ENCODE measurements at places on chromosomes 6 and 20.

DNA sequence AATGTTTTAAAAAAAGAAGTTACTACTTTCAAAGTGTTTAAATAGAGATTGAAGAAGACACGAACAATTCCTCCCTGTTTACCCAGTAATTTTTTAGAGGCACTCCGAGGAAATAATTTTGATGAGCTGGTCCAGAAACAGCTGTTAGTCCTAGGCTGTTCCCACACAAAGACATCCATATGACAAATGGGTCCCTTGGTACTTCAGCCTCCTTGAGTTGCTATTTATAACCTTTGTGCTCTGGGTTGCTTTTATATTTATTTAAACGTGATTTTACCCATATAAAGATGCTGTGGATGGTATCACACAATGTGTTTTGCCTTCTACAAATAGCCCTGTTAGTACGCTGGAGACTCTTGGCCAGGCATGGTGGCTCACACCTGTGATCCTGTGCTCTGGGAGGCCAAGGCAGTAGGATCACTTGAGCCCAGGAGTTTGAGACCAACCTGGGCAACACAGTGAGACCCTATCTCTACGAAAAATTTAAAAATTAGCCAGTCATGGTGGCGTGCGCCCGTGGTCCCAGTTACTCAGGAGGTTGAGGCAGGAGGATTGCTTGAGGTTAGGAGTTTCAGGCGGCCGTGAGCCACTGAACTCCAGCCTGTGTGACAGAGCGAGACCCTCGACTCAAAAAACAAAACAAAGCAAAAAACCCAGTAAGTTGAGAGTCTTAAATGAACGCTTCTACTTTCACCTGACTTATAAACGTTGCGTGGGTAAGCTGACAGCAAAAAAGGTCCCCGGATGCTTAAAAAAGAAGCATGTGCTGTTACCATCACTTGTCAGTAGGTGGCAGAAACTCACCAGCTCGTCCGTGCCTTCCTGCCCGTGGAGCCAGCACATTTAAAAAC is 56.9 kb upstream of the ARMH2 start:
- DNase-seq = peak; percentile 64

DNA sequence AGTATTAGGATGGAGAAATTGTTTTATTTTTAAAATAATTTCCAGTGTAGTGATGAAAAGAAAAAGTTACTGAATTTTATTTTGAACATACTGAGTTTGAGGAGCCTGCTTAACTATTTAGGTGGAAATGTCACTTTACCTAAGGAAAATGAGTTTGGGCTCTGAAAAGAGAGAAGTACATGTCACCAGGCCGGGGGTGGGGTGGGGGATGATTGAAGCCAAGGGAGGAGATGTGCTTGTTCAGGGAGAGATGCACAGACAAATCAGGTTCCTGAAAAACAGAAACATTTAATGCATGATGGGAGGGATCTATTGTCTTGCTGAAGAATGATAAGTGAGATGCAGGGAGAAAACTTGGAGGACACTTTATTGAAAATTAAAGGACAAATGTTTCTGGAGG is 71.3 kb downstream of the PLCB1 start:
- DNase-seq = no peak

DNA sequence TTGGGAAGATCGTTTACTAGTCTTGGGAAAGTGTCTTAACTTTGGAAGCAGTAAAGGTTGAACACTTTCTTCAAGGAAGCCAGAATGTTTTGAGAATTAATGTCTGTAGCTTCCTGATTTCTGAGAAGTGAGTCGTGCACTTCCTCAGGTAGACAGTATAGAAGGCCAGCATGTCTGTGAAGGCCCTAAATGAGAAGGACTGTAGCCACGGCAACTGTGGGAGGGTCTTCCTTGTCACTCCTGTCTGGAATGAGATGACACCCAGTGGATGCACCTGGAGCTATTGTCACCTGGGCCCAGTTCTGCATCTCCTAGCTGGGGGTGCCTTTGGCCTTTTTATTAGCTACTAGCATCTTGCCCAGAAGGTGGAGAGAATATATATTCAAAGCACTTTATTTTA is 8.8 kb downstream of the STX16 start:
- no peak for DNase-seq

GRCh38 chr20:52422574-52423336 is 231.2 kb upstream of the ZFP64 start:
- no peak for DNase-seq

- DNase-seq = no peak
Measured at GRCh38 chr20:20835897-20836296, 123.5 kb upstream of the RALGAPA2 start.

DNA sequence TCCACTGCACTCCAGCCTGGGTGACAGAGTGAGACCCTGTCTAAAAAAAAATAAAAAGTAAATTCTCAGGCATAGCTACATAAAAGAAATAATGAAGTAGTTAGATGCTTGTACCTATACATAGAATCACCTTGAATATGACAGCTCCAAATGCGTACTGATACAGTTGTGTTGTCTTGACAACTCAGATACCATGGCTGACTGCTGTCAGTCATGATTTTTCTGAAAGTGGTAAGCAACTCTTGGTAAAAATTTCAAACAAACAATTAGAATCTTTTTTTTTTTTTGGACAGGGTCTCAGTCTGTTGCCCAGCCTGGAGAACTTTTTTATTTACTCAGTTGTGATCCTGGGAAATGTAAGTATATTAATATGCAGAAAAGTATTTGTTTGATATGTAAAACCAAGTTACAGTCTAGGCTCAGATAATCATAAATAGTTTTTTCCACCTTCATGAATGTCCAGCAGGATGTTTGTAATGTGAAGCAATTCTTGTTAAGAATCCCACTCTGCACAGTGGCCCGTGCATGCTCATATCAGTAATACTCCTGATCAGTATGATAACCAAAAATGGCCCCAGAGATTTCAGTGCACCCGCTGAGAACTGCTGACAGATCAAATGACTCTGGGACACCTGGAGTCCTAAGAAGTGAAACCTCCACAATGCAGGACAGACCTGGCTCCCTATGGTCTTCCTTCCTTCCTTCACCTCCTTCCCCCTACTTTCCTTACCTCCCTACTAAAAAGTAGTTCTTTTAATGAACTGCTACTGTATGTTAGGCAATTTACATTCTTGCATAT is 14.0 kb upstream of the MAPK13 start:
- DNase-seq = no peak

GRCh38 chr20:24966317-24967012 is 17.4 kb downstream of the CST7 start:
- DNase-seq = no peak

DNA sequence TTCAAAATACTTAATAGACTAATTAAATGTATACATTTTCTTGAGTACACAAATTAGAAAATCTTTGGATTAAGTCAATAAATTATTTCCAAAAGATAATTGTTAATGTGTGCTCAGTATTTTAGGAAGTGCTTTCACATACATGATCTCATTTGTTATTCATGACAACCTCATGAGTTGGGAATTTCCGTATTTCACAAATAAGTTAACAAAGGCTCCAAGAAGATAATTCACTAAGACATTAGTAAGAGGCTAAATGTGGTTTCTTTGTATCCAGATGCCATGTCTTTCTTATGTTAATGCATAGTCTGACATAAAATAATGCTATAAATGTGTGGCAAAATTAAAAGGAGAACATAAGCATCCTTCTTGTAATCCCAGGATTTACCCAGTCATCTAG is 79.5 kb upstream of the TCF21 start:
- no peak for DNase-seq

- no peak for DNase-seq
Measured at GRCh38 chr6:36863670-36864540, 10.7 kb downstream of the PPIL1 start.

- DNase-seq = no peak
Measured at GRCh38 chr20:7672571-7672970, 267.7 kb downstream of the HAO1 start.

DNA sequence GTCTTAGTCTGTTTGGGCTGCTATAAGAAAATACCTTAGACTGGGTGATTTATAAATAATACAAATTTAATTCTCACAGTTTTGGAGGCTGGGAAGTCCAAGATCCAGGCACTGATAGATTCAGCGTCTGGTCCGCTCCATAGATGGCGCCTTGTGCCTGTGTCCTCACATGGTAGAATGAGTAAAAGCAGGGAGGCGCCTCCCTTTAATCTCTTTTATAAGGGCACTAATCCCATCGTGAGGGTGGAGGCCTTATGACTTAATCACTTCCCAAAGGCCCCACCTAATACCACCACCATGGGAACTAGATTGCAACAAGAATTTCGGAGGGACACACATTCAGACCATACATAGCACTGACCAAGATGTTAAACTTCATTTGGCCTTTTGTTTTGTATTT is 91.2 kb upstream of the TMEM181 start:
- DNase-seq = no peak

GRCh38 chr6:75934643-75935472 is 137.6 kb downstream of the IMPG1 start:
- DNase-seq = peak; percentile 62

DNA sequence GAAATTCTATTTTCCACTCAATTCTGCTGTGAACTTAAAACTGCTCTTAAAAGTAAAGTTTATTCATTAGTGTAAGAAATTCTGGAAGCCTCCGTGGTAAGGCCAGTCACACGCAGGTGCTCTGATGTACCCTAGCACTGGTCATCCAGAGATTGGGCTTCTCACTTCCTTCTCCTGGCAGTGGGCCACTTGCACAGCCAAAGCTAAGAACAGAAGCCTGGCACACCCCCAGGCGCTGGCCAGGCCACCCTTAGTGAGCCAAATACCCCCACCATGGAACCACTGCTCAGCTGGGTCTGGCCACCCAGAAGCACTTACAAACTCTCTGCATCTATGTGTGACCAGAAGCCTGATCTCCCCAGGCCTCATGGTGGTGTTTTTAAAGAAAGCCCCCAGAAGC is 35.3 kb upstream of the ARFGEF2 start:
- no peak for DNase-seq

DNA sequence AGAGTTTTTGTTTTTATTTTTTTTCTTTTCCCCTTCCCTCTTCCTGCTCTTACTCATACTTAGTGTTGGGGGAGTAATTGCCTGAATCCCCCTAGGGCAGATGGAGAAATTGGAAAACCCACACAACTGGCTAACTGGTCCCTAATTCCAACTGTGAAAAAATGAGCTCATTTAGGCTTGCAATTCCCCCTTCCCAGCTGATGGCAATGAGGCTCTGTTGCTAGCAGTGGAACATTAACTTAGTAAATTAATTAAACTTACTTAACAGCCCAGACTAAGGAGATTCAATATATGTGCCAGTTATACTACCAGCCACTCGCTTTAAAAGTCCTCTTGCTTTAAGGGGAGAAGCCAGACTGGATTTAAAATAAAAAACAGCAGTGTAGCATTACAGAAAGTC is 76.6 kb downstream of the PKHD1 start:
- DNase-seq = no peak

- DNase-seq = no peak
Measured at GRCh38 chr6:159064477-159064876, 19.7 kb upstream of the TAGAP start.

GRCh38 chr6:43768983-43769525 is 957 bp upstream of the VEGFA start:
- DNase-seq = no peak

DNA sequence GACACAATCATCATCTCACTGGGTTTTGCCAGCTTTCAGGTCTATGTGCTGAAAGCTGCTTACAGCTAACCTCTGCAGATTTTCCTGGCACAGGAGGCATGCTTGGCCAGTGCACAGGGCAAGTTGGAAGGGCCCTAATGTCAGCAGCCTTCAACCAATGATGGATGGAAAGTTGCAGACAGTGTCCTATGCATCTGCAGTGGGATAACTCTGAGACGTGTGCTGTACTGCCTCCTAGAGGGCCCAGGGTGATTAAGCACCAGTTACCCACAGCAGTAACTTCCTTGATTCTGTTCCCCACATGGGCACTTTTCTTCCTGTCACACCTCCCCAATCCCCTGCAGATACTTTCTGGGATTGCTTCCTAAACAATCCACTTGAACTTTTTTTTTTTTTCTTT is 38.6 kb downstream of the OVOL2 start:
- DNase-seq = no peak

GRCh38 chr20:45589725-45590124 is 10.6 kb upstream of the WFDC8 start:
- no peak for DNase-seq

DNA sequence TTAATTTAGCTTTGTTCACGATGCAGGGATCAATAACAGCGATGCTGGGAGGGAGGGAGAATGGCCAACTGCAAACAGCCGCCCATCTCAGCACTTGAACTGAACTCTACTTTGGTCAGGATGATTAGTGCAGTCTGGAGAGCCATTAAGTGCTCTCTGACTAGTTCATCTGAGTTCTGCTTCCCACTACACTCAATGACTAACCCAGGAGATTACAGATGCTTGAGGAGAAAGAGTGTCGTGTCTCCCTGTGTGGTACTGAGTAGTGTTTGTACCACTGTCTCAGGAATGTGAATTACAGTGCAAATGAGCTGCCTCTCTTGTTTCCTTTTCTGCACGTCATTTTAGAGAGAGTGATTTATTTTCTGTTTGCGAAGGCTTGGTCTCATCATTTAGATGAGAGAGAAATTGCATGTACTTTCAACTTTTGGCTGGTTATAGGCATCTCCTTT is 23.5 kb downstream of the CARMIL1 start:
- DNase-seq = peak; percentile 15

DNA sequence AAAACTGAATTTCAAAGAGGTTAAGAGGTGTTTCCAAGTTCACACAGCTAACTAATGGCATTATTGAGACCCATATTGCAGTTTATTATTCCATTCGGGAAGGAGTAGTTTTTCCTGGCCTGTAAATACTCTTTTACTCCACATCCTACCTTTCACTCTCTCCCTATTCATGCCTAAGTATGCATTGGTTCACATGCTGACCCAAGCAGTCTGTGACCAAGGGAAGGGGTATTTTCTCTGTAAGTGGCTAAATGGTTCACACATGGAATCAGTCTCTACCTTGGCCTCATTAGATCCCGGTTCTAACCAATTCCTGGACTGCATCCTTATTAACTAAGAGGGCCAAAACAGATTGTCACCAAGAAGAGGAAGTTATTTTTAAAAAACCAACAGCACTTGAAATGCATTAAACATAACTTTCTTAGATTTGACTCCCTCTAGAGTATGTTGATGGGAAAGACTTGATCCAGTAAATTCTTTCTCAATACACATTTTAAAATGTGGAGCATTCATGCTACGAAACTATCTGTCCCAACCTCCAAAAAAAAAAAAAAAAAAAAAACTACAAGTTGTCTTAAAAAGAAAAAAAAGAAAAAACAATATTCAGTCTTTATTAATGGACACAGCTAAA is 17.8 kb upstream of the RSPO3 start:
- DNase-seq = no peak

Measured in amniotic stem cell (primary cell).